ENCODE measurements at places on chromosomes 11 and 22.

DNA sequence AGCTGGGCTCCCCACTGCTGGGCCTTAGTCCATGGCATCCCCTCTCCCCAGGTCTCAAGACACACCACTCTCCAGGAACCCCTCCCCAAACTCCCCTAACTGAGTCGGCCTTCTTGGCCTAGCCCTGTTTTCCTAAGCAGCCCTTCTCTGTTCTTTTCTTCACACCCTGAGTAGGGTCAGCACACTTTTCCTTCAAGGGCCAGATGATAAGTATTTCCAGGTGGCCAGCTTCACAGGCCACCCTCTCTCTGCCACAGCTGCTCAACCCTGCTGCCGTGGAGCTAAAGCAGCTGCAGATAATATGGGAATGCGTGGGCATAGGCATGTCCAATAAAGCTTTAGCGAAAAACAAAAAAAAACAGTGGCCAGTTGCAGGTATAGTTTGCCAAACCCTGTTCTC is 24.1 kb downstream of the DGCR2 start:
- DNase-seq, result no peak

- no peak for DNase-seq
Measured at GRCh38 chr22:17164392-17165024, 5.4 kb upstream of the HDHD5 start.

DNA sequence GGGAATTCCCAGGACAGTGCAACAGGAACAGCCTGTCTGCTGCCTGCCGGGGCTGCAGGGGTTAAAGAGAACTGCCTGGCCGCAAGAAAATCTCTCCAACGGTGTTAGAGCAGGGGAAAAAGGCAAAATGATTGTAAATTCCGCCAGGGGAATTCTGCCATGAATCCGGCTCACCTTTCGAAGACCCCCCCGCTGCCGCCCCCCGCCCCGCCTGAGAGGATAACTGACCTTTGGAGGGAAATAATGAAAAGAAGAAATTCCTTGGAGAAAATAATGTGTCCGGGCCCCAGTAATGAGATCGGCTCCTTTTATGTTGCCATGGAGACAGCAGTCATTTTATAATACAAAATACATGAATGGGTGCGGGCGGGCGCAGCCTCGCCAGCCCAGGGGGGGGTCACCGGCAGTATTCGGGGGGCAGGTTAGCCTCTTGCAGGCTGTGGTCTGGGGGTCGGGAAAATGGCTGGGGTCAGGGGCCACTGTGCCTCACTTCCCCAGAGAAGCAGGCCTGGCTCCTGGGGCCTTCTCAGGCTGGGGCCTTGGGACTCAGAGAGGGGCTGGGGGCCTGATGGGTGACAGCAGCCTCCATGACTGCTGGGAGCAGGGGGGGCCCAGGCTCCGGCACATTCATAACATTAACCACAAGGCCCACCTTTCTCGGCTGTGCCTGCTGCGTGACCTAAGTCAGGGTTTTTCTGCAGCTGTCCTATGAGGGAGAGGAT is 228.1 kb downstream of the MN1 start:
- DNase-seq, result no peak

DNA sequence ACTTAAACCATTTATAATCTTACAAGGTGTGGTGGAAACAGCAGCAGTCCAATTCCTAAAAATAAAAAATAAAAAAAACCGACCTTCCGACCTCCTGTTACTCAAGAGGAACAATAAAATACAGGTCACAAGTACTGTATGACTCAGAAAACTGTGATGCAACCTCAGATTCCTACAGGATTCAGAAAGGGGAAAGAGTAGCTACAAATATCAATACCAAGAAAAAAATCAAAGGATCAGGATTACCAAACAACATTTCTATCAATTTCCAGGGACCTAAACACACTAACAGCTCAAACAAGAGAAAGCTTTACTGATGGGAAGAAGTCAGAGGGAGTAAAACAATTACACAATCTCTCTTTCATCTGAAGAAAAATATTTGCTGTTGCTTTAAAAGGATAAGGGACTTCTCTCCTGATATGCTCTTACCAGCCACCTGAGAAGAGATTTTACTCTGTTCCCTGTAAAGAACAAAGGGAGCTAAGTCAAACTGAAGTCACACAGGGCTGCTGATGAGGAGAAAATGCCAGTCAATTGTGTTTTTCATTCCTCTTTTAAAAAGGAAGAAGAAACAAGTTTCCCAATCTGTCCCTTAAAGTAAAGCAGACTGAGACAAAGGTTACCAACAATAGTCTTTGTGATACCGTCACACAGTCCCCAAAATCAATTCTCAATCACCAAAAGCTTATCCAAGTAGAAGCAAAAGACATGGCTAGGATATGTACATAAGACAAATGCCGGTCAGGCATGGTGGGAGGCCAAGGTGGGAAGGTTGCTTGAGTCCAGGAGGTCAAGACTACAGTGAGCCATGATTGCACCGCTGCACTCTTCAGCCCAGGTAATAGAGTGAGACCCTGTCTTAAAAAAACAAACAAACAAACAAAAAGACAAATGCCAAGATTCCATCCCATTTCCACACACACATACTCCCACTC is 39.3 kb downstream of the AMBRA1 start:
- DNase-seq, result no peak

DNA sequence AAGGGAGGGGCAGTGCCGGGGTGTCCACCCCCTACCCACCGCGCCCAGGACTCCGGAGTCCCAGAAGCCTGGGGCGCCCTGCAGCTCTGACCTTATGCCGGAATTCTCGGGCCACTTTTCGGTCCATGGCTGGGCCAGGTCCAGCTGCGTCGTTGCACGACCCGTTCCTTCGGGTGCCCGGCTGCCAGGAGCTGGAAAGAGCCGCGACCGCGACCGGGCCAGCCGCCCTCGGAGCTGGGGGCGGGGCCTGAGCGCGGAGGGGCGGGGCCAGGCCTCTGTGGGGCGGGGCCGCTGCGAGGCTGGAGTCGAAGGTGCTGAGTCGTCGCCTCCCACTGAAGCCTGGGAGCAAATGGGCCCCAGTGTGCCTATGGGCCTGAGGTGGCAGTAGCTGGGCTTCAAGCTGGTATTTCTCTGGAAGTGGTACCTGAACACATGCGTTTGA is at the start of gene USH1C:
Gene USH1C, minus strand, starts transcription at position 236 of the 442 bp plus-strand sequence. Its CDS starts 109 bp downstream, at position 127.
- peak; percentile 11 for DNase-seq

DNA sequence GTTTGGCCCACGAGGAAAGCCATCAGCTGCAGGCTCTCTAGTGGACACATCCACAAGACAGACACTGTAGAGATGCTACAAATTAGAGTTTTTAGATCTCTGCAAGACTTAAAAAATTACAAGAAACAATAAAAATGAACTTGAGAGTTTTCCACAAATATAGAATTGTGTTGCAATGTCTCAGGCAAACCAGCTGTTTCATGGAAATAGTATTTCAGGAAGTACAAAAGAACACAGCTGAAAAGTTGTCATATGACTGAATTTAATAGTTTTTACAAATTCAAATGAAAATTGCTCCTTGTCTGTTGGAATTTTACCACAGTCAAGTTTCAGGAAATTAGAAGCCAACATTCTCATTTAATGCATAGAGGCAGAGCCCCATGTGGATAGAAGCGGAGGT is 184.5 kb upstream of the PITPNB start:
- DNase-seq, result no peak

- no peak for DNase-seq
Measured at GRCh38 chr11:67400942-67401494, 640 bp downstream of the PPP1CA start.

- peak; percentile 94 for DNase-seq
Measured at GRCh38 chr11:560305-561147, at the start of the genes LMNTD2 and RASSF7. LMNTD2 (minus strand) TSS chr11:560738; CDS start chr11:560716, 22 bp downstream. RASSF7 (plus strand) TSS chr11:560970; CDS start chr11:561769, 799 bp downstream.

- DNase-seq, result no peak
Measured at GRCh38 chr11:46612326-46612725, 4.7 kb downstream of the HARBI1 start.

DNA sequence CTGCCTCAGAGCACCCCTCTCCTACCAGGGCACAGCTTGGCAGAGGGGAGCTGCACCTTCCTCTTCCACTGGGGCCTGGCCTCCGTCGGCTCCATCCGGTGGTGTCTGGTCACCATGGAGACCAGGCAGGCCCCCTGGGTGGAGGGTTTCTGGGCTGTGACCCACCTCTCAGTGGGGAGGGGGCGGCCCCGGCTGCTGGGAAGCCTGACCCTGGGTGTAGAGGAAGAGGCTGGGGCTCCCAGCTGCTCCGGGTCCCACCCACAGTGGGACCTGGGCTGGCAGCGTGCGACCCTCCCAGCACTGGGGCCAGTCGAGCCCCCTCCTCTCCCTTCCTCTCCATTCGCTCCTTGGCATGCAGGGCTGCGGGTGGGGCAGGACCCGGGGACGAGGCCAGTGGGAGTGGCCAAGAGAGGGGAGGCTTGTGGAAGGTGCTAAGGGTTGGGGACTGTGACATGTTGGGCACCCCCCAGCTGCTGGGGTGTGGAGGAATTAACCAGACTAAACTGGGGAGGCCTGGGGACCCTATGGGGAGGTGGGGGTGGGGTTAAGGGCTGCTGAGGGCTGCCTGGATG is 46.8 kb downstream of the BRSK2 start:
- DNase-seq, result no peak

DNA sequence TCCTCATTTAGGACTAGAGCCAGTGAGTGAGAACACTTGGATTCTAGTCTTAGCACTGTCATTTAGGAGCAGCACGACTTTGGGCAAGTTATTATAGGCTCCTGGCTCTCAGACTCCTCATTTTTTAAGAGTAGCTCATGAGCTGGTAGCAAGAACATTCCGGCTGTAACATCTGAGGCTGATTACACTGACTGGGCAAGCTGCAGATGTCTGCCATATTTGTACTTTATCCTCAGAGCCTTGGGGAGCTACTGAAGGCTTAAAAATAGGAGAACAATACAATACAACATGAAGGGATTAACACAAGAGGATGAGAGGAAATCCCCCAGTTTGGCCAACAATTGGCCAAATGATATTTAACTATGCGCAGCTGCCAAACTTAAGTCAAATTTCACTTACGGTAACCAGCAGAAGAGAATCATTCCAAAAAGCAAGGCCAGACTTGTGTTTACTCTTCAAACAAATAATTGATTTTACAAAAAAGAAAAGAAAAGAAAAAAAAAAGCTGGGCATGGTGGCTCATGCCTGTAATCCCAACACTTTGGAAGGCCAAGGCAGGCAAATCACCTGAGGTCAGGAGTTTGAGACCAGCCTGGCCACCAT is 113.1 kb upstream of the ARHGAP42 start:
- no peak for DNase-seq

DNA sequence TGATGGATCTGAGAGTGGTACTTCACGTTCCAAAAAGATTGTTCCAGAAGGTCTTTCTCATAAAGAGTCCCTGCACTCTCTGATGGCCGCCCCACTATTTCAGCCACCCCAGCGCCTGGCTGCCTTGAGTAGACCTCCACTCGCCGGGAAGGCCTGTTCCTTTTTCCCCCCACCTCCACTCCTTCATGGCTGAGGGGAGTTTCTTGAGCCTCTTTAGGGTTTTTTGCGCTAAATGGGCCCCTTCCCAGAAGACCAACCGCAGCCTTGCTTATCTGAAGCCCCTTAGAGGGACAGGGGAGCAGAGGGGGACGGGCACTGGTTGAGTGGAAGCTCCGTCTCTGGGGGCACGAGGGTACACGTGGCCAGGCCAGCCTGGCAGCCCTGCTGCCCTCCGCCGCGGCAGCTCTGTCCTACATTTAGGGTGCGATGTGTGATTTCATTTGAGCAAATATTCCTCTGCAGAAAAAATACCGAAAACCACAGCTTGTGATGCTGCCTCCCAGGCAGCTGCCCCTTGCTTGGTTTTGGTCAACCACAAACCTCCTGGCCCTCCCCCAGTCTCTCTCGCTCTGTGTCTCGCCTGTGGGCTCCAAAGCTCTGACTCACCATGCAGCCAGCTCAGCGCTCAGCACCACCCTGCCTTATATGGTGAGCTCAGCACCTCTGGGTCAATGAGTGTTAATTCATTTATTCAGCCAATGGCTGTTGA is 88.7 kb downstream of the TP53I11 start:
- DNase-seq, result peak; percentile 77

DNA sequence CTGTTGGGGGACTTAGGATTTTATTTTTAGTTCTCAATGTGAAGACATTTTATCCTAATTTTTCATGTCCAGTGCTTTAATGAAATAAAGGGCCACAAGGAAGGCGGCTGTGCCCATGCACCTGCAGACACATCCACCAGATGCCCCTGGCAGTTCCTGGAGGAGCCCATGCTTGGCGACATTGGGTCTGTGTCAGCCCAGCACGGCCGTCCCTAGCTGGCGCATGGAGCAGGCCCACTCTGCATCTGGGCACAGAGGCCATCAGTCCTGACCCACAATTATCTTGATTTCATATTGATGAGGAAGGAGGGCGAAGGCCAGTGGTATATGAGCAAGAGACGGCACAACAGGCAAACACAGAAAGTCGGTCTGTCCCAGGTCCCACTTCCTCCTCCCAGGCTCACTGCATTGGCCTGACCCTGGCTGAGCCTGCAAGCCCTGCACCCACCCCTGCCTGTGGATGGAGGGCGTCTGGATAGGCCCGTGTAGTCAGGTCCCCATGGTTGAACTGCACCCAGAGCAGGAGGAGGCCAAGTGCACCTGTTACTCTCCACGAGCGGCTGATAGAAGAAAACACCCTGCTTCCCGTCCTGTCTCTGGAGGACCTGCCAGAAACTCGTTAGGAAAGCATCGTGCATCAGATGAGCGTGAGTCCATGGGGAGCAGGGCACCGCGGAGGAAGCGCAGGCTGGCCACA is 296.9 kb downstream of the BRD1 start:
- DNase-seq, result no peak
